T-helper 2 cell treated with Interferon-gamma antibody and Interleukin-4, amounts not matched to agents 5 μg/mL and 100 μg/mL, for 36 hours (primary cell): ENCODE measurements at places on chromosomes 11 and 22.

DNA sequence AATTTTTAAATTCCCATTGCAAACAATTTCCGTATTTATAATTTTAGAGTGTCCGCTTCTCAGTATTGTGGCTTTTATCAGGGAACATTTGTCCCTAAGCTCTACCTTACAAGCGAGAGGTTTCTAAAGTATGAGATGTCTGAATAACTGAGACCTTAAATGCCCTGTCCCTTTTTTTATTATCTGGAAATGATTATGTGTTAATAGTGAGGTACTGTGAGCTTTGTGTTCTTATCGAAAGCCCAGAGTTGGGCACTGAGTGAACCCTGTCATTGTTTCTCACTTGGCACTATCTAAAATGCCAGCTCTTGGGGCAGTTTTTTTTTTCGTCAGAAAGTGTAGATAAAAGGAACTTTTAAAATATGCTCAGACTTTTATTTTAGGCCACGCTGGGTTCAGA, 9.5 kb downstream of the CTTN start:
- DNase-seq: no peak

- DNase-seq: no peak
These were observed 32.8 kb upstream of the CTSD start for GRCh38 chr11:1796413-1797011.

GRCh38 chr11:10669258-10670033, 24.1 kb downstream of the IRAG1 start:
- DNase-seq: no peak

- DNase-seq: no peak
These were observed 87.2 kb downstream of the KCNC1 start for GRCh38 chr11:17821648-17822400.

DNA sequence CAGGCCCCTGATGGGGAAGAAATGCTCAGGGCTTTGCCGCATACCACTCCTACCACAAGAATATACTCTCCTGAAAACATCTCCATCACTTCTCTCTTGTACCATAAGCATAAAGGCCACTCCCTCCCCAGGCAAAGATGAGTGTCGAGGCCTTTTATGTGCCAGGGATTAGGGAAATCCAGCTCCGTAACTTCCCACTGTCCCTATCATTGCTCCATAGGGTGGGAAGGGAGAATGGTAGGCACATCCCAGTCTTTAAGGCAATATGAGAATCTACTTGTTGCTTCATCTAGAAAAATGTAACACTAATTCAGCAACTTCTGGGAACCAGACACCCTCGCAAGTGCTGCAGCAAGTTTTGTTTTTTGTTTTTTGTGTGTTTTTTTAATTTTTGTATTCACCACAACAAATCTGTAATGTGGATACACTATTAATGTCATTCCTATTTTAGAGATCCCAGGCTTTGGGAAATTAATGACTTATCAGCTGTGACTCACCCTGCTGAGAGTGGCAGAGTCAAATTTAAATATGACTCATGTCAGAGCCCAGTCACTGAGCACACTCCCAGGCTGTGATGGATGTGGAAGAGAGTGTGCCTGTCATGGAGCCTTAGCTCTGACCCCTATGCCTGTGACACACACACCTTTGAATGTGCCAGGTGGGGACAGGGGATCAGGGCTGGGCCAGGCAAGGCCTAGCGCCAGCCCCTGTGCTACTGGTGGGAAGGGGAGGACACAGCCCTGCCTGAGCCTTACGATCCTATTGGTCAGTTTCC, 23.4 kb downstream of the PANX1 start:
- peak; percentile 38 for DNase-seq

GRCh38 chr11:64686466-64687170, 36.4 kb downstream of the NRXN2 start:
- DNase-seq: no peak

GRCh38 chr11:83112886-83113285, 41.2 kb upstream of the RAB30 start:
- DNase-seq: no peak

GRCh38 chr11:76837696-76838677, 22.7 kb upstream of the ACER3 start:
- no peak for DNase-seq

- no peak for DNase-seq
These were observed 85.8 kb upstream of the E2F8 start for GRCh38 chr11:19326499-19326898.

DNA sequence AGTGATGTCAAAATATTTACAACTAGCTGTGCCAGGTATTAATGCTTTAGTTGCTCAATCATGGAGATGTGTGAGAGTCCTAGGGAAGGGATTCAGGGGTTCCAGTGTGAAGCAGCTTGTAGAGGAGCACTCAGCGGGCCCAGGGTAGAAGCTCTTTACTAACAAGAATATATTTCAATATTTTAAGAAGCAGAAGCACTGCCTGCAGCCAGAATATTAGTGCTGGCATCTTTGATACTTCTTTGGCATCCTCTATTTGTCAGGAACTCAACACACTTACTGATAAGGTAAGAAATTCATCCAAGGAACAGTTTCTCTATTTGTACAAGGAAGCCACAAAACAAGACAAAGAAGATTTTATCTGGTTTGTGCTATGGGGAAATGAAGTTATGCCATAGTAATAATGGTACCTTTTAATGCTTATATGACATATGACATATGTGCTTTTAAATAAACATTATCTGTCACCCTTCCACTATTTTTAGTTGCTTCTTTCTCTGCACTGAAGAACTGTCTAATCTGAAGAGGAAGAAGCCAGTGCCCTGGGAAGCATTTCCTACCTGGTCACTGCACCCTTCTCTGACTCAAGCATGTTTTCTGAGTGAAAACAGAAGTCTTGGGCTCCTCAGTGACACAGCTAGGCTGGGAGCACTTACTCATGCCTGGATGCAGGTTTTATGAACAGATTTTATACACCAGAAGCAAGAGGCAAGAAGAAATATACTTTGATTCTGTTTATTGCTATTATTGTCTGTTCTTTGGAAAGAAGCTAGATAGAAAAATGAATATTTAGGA, 388.1 kb upstream of the CCDC90B start:
- DNase-seq: no peak

DNA sequence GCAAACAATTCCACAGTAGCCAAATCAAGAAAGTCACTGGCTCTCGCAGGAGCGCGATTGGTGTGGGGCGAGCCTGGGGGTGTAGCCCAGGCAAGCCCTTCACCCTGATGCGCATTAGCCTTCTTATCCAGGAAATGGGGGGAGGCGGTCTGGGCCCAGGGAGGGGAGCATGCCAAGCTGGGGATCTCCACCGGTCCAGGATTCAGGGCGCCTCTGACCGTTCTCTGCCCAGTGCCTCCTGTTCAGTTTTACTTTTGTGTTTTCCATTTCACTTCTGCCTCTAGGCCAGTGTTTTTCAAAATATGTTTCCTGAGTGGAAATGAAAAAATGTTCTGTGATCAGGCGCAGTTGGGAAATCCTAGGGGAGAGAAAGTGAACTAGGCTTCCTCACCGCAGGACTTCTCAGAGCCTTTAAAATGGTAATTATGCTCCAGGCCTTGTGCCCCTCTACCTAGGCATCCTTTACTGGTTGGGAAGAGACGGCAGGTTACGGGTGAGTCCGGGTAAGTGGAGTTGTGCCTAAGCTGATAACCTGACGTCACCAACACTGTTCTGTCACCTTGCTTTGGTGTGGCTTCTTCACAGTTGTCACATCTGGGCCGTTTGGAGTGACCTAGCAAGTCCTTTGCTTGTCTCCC, 18.4 kb downstream of the LRP5 start:
- DNase-seq: no peak

- peak; percentile 39 for DNase-seq
These were observed 579 bp downstream of the PICALM start for GRCh38 chr11:86068138-86068871.

GRCh38 chr11:33869481-33870422, 22.1 kb downstream of the LMO2 start:
- DNase-seq: peak; percentile 6

- no peak for DNase-seq
These were observed 44.6 kb downstream of the SERGEF start for GRCh38 chr11:17968206-17968605.

DNA sequence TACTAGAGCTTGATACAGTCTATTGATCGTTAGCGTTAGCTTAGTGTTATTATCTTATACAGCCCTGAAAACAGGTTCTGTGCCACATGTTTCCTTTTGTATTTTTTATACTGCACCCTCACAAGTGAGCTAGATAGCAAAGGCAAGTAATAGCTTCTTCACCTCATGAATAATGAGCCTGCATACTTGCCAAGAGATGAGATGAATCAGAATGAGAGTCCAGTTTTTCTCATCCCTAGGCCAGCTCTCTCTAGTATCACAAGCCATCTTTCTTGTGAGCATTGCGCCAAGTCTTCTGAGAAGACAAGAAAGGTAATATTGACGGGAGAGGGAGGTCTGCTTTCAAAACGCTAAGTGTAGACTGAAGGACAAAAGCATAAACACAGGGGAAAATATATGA, 8.7 kb upstream of the CARD18 start:
- no peak for DNase-seq

GRCh38 chr11:92550411-92550810, 325.8 kb downstream of the FAT3 start:
- DNase-seq: no peak

DNA sequence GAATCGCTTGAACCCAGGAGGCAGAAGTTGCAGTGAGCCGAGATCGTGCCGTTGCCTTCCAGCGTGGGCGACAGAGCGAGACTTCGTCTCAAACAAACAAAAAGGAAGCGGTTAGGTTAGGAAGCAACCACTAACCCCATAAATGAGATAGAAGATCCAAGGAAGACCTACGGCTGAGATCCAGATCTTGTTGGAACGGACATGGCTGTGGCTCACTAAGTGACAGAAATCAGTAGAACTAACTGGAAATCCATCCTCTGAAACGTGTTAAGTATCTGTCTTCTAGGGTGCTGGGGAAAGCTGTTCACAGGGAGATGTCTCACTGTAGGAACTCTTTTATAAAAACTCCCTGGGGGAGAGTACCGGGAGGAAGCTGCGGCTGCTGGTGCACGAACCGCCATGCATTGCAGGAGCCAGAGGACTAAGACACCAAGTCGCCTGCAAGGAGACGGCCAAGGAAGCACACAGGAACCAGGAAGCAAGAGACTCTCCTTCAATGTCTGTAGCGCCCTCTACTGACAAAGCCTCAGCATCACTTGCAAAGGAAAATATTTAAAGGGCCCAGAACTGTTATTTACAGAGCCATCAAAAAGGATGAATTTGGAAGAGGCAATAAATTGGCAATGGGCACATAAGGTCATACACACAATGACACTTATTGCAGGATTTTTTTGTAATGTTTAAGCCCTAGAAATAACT, 16.9 kb upstream of the SPTY2D1 start:
- peak; percentile 17 for DNase-seq

DNA sequence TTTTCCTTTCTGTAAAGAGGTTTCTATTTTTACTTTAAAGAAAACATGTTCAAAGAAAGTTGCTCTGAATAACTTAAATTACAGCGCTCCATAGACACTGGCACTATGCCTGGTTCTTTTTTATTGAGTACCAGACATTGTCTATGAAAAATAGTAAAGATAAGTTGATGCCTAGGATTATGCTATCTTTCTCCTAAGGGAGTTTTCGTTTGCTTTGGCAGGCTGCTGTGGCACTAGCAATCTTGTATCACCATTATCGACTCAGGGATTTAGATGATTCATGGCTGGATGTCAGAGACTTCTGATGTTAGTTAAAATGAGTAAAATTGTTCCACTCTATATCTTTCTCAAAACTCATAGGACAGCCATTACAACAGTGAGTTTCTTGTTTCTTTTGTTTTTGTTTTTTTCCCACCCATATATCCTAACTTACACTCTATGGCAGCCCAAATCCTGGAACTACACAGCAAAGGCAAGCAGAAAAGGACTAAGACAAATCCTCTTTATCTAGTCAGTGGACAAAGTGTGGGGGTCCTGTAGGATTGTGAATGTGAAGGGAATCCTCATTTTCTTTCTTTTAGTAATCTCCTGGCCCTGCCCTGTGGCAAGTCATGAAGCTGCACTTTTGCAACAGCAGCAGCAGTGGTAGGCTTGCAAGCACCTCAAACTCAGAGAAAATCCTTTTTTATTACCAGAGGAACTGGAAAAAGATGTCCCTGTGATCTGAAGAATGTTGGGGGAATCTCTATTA, 20.7 kb downstream of the SLN start:
- DNase-seq: no peak

DNA sequence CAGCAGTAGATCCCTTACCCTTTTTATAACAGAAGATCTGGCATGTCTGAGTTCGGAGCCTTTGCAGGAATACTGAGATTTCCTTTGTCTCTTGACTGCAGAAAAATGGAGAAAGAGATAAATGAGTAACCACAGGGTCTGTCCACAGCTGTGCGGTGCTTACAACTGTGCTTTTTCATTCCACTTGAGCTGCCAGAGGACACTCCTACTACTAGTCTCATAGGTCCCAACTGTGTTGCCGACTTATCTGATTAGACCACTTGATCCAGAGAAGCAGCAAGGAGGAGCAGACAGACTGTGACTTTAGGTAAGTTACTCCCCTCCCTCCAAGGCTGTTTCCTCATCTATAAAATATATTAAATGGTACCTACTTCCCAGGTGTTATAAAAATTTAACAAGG, 17.5 kb downstream of the FAM227A start:
- DNase-seq: no peak

- DNase-seq: peak; percentile 67
These were observed 36.2 kb downstream of the TBC1D22A start for GRCh38 chr22:46798366-46799350.

- DNase-seq: no peak
These were observed 11.0 kb downstream of the GATD1 start for GRCh38 chr11:766106-766935.

- DNase-seq: peak; percentile 61
These were observed 19.3 kb upstream of the FXYD2 start for GRCh38 chr11:117843666-117844484.

DNA sequence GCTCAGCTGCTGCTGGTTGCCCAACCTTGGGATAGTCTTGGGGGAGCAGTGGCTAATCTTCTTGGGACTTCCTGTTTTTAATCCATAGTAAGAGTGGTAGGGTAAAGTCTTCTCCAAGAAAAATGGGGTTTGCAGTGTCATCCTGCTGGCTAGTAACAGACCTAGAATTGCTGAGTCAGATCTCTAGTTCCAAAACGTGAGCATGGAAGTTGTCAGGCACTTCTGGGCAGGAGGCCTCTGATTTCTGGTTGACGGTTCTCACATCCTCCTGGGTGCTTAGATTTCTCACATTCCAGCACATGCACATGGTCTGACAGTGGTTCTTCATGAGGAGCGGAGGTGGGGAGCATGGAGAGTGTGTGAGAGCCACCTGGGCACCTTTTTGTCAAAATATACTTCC, 410.0 kb downstream of the OPCML start:
- no peak for DNase-seq

GRCh38 chr22:38657045-38657909, 839 bp downstream of the CBY1 start:
- peak; percentile 40 for DNase-seq

DNA sequence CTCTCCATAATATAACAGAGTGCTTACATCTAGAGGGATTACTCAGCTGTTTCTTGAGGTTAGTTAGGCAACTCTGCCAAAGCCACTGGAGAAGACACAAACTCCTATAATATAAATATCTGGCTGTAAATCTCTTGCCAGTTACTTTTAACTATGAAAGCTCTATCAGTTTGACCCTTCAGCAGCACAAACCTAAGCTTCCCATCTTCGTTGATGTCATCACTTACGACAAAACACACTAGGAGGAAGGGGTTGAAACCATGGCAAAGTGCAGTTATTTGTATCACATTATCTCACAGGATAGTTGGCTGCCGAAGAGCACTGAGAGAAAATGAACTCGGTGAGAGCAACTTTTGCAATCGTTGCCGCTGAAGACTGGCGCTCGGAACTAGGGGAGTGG, 922.1 kb downstream of the OPCML start:
- no peak for DNase-seq
